Motor neuron (in vitro differentiated cells): ENCODE measurements at places on chromosomes 16 and 17. TPM values are rescaled to one million over a fixed set of nuclear protein-coding genes. Genes with fewer than 3 reads are reported as not detected.

- no peak for ATAC-seq
These were observed 32.8 kb upstream of the METRNL start for GRCh38 chr17:83046448-83047181.

ERCC4 gene
- 12.3 and 13.3 TPM in 2 replicates for total RNA-seq

DBF4B gene
- total RNA-seq, result 4.5 and 5.3 TPM in 2 replicates

KCNJ18 gene
- not detected in 2 replicates for total RNA-seq

OR1A1 gene
- total RNA-seq, result 0.25 TPM in 1 of 2 replicates, not detected in the other

- ATAC-seq, result peak; percentile 4
These were observed 525 bp downstream of the JPT1 start for GRCh38 chr17:75153780-75154194.

- ATAC-seq, result no peak
These were observed 31.6 kb downstream of the SERPINF1 start for GRCh38 chr17:1793447-1793806.

DNA sequence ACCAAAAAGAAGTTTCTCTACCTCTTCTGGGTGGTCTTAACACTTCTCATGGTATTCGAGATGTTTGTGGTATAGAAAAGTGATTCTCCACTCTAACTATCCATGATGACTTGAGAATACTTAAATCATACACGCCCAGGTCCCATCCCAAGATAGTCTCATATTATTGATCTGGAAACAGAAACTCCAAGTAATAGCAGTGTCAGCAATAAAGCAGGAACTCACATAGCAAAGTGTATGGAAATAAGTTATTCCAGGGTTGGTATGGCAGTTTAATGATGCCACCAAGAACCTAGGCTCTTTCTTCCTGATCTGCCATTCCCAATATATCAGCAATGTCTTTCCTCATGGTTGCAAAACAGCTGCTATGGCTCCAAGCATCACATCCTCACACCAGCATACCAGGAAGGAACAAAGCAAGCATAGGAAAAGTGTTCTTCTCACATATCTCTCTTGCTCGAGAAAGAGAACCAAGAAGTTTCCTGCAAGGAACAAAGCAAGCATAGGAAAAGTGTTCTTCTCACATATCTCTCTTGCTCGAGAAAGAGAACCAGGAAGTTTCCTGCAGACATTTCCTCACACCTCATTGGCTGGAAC lies 23.6 kb upstream of the TOX3 start:
- no peak for ATAC-seq

TBC1D16 gene
- total RNA-seq, result 11.9 and 12.9 TPM in 2 replicates

GRCh38 chr17:7479213-7480088 lies at the start of gene ZBTB4:
Gene ZBTB4 (minus strand): TSS chr17:7479631. CDS start chr17:7466801, 12,830 bp downstream.
- peak; percentile 1 for ATAC-seq

PRAC2 gene
- total RNA-seq, result not detected in 2 replicates

KIF2B gene
- total RNA-seq, result 0.06 TPM in 1 of 2 replicates, not detected in the other

- no peak for ATAC-seq
These were observed 16.0 kb downstream of the ENGASE start for GRCh38 chr17:79090443-79091225.

DNA sequence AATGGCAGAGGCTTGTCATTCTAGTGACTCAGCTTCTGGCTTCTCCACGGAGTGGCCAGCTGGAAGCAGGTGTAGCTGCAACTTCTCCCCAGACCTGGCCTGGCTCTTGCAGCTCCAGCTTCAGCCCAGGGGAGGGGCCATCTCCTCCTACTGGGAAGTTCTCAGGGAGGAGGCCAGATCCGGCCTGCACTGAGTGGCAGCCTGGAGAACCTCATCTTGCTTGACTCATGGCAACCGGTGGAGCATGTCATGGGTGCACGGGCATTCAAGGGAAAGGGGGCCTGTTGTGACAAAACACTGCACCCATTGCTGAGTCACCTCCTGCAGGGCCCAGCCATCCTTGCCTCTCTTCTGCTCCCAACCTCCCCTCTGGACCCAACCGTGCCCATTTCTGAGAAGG lies 273.9 kb upstream of the MAF start:
- no peak for ATAC-seq

DNA sequence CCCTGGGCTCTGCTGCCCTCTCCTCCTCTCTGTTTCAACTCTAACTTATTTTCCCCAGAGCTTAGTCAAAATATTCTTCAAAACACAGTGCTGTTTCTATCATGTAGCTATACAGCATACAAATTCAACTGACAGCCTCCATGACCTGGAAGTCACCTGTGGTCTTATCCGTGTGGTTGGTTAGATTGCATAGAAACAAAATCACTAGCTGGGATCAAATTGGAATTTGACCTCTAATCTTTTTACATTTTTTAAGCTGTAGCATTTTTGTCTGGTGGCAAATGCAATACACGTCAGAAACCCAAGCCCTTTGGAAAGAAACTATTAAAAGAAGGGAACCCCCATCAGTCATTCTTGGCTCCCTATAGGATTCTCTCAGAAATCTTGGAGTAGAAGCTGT lies 57.3 kb downstream of the ABCC12 start:
- no peak for ATAC-seq

DNA sequence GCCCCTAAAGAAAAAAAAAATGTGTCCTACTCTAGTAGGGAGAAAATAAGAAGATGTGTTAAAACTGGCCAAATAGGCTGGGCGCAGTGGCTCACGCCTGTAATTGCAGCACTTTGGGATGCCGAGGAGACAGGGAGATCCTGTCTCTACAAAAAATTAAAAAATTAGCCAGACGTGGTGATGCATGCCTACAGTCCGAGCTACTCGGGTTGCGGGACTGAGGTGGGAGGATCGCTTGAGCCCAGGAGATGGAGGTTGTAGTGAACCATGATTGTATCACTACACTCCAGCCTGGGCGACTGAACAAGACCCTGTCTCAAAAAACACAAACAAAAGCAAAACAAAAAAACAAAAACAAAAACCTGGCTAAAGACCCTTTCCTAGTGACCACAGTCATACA lies 15.9 kb downstream of the ZFHX3 start:
- ATAC-seq, result no peak

DNA sequence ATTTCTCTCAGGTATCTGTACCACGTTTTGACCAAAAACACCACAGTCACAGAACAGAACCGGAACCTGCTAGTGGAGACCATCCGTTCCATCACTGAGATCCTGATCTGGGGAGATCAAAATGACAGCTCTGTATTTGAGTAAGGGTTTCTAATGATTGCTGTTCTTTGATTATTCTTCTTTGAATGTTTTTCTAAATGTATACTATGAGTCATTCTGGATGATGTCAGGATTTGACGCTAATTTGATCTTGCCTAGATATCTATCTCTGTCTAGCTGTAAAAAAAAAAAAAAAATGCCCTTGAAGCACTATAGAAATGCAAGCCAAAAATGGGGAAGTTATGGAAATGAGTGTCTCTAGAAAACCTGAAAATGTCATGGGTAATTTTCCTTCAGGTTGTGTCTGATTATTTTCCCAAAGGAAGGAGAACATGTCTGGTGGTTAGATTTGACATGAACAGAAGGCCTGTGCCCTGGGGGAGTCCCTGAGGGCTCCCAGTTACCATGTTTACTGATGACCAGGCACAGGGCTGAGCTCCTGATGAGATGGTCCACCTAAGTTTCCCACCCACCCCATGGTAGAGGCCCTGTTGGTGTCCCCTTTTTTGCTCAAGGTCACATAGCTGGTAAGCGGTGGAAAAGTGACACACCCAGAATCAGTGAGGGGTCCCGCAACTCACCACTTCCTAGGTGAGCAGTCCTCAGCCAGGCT lies 13.6 kb downstream of the CLEC16A start:
- ATAC-seq, result peak; percentile 62

DNA sequence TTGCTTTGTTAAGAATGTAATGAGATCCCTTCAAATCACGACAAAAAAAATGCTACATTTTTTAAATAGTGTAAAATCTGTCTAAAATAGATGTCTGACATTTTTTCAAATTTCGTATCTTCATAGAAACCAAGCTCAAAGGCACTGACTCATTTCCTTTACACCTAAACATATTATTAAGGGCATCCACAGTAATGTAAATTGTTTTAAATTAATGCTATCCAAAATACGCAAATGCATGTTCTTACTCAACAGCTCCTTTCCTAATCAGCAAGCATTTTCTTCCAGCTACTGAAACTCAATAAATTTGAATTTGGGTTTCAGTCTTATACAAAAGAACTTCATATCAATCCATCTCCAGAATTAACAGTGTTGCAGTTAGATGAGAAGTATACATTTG lies 4.3 kb downstream of the C16orf87 start:
- no peak for ATAC-seq

PRR11 gene
- total RNA-seq, result 1.7 and 1.8 TPM in 2 replicates

GAST gene
- total RNA-seq, result not detected in 2 replicates

GRCh38 chr16:50144211-50144610 lies 8.9 kb upstream of the TENT4B start:
- no peak for ATAC-seq

DNA sequence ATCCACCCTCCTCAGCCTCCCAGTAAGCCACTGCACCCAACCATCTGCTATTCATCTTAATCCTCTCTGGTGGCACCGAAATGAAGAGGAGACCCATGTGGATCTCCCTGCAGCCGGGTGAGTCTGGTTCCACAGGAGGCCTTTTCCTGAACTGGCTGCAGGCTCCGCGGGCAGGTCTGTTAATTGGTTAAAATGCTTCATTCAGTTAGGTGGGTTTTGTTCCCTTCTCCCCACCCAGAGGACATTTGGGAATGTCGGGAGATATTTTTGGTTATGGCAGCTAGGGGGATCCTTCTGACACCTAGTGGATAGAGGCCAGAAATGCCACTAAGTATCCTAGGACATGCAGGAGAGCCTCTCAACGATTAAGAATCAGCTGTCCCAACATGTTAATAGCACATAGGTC lies 16.7 kb downstream of the C16orf54 start:
- peak; percentile 64 for ATAC-seq

- ATAC-seq, result no peak
These were observed 66.8 kb downstream of the CMIP start for GRCh38 chr16:81511371-81511770.

HSD11B2 gene
- 12.7 and 13.4 TPM in 2 replicates for total RNA-seq

DNA sequence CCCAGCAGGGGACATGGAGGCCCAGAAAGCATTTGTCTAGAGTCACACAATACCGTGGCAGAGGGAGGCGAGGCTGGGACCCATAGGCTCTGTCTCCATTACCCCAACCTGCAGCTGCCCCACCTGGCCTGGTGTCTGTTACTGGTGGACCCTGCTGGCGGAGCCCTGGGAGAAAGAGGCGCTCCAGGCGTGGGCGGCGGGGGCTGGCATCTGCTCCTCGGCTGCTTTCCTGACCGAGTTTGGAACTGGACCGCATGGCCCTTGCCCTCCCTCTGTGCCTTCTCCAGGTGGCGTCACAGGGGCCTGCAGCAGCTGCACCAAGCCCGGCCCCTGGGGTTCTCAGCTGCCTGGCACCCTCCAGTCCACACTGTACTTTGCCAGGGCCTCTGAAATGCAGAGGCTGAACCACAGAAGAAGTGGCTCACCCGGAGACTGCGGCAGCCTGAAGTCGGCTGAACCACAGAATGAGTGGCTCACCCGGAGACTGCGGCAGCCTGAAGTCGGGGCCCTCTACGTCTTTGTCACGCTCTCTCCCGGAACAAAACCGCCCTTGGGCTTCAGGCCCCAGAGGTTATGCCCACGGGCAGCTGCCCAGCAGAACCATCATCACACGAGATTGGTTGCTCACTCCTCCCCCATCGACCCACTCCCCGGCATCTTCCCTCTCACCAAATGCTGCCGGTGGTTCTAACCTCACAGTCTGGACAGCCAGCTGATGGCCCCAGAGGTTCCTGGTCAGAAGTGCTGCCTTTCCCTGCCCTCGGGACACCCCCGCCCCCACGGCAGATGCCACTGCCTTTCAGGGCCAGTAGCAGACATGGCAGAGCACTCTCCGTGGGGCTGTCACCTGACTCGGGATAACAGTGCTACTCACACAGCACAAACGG lies 20.2 kb downstream of the CBFA2T3 start:
- no peak for ATAC-seq

DNA sequence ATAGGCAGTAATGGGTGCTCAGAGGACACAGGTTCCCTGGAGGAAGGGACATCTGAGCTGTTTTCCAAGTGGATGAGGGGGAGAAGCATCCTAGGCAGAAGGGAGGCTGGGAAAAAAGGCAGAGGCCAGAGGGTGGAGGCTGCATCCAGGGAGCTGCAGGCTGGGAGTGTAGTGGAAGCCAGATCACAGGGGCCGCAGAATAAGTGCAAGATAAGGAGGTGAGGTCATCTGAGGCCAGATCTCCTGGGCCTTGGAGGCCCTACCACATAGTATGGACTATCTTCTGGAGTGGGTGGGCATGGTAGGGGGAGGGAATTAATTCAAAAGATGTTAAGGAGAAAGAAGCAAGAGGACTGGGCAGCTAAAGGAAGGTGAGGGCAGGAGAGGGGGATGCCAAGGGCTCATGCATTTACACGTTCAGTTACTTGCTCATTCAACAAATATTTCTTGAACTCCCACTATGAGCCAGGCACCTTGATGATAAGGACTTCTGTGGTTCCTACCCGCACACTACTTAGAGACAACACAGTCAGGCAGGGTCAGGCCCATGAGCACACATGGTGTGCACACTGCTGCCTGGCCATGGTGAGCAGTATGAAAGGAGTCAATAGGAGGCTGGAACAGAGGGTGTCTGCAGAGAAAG lies 2.4 kb upstream of the RIPOR1 start:
- no peak for ATAC-seq

DNA sequence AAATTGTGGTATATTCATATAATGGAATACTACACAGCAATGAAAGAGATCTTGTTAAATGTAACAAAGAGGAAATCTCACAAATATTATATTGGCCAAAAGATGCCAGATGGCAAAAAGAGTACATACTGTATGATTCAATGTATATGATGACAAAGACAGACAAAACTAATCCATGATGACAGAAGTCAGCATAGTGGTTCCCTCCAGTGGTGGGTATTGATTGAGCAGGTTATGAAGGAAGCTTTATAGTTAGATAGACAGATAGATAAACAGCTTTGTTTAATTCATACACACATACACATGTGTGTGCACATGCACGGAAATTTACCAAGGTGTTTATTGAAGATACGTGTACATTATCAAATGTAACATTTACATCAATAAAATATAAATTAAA lies 74.4 kb upstream of the SMIM36 start:
- ATAC-seq, result no peak

LCAT gene
- total RNA-seq, result 18.0 and 20.0 TPM in 2 replicates

B3GNT9 gene
- total RNA-seq, result 18.4 and 20.9 TPM in 2 replicates

ADCY9 gene
- 9.1 and 9.5 TPM in 2 replicates for total RNA-seq

- ATAC-seq, result peak; percentile 89
These were observed at the start of gene COG4 for GRCh38 chr16:70523076-70523742. Gene COG4 (minus strand): TSS chr16:70523554. CDS start chr16:70523543, 11 bp downstream.

- ATAC-seq, result no peak
These were observed 22.3 kb upstream of the PLLP start for GRCh38 chr16:57306676-57307341.

TAT gene
- 0.23 and 0.29 TPM in 2 replicates for total RNA-seq

DNA sequence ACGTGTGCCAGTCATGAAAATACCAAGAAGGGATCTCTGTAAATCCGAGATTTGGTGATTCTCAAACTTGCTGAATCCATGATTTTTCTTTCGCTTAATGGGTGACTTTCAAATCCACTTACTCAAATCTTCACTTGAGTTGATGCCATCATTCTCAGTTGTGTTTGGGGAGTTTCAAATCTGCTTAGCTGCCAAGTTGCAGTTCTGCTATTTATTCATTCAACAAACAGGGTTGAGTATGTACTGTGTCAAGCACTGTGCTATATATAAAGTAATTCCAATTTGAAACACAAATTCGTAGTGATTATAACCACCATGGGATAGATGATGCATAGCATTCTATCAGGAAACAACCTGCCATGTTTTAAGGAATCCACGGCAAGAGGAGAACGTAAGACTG lies 394.3 kb downstream of the CDH13 start:
- ATAC-seq, result no peak

- ATAC-seq, result no peak
These were observed 9.9 kb downstream of the TNS4 start for GRCh38 chr17:40491486-40491885.

SMIM36 gene
- 0.93 TPM in 1 of 2 replicates, not detected in the other for total RNA-seq

GRCh38 chr16:78446486-78446885 lies 347.0 kb downstream of the WWOX start:
- ATAC-seq, result no peak
